ENCODE measurements at places on chromosomes 12 and 14.

GRCh38 chr12:12086362-12086761 is 15.6 kb downstream of the BCL2L14 start:
- no peak for DNase-seq

GRCh38 chr12:88642675-88643431 is 62.6 kb upstream of the KITLG start:
- no peak for DNase-seq

DNA sequence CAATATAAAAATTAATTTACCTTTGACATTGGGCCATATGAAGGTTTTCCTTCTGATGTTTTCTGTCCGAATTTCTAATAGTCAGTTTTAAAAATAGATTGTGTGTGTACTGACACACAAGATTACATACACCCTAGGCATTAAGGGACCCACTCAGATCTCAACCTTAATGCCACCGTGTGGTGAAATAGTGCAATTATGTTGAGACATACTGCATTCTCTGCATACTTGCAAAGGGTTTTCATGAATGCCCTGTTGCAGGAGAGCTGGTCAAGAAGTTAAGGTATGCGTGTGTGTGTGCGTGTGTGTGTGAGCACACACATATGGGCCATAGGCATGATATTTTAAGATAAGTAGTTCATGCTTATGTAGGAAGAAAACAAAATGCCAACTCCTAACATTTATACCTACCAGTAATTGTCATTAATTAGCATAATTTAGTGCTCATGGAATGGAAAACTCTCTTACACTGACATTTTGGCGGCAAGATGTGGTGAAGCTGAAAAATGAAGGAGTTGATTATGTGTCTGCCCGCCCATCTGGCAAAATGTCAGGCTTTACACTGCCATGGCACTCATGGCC is 58.8 kb downstream of the PIK3C2G start:
- DNase-seq = no peak

GRCh38 chr14:103282932-103283331 is 51.1 kb upstream of the EIF5 start:
- no peak for DNase-seq

DNA sequence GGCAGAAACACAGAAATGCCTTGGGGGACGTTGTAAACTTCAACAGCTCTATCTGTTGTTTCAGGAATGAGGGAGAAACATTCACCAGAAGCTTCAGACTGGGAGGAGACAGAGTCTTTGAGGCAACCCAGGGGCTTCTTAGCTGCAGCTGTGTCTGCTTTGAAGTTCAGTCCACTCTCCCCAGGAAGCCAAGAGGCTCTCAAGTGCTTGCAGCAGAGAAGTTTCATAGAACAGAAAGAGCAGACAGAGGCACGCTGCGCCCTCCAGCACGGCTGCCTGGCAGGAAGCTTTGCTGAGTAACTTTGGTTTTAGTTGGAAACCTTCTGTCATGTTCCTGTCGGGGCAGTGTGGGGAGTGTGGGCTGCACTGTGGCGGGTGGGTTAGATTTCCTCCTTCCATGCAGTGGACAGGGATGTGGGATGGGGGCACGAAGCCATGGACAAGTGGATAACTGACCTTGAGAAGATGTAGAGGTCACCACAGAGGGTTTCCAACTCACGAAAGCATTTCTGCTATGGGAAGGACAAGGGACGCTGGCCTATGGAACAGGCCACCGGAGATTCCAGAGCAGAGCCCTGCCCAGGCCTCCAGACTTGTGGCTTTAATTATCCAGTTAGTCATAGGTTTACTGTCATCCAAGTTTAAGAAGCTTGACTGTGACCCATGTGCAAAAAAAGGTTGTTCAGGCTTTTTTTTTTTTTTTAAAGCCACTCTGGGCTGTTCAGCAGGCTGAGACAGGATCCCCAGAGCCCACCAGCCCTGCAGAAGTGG is 107.7 kb downstream of the ARF6 start:
- DNase-seq = no peak

DNA sequence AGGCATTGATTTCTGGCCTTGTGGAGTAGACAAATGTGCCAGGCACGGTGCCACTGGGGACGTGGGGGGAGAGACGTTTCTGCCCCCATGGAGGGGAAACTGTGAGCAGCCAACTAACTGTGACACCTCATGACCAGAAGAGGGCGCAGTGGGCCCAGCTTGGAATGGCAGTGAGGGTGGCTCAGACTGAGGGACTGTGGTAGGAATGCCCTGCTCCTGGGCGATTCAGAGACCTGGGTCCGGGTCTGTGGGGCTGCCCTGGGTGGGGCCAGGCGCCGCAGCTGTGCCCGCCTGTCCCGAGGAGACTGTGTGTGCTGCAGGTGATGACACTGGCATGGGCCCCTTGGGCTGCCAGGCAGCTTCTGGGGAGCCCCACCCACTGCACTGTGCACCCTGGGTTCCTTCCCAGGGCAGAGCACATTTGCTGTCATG is 60.6 kb downstream of the SLC25A47 start:
- peak; percentile 53 for DNase-seq
